ENCODE measurements at places on chromosomes 3 and 15. TPM values are rescaled to one million over a fixed set of nuclear protein-coding genes. Genes with fewer than 3 reads are reported as not detected.

DNA sequence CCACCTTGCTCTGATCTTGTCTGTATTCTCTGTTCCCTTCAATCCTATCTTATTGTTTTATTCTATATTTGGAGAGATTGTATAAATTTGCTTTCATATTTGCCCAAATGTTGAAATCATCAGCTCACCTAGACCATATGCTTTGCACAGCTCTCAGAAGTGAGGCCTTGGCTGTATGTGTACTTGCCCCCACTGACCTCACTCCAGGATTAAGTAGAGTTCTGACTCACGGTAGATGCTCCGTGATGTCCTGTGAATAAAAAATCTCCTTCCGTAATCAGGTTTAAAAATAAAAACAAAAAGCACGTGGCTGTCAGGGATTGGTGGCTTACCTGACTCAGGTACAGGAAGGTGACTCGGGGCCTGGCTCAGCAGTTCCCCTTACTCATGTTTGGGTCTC, 162.2 kb downstream of the RYR3 start:
- DNase-seq, result no peak

The POLQ gene
- 11.7 TPM for total RNA-seq

The GABRA5 gene
- total RNA-seq, result not detected

DNA sequence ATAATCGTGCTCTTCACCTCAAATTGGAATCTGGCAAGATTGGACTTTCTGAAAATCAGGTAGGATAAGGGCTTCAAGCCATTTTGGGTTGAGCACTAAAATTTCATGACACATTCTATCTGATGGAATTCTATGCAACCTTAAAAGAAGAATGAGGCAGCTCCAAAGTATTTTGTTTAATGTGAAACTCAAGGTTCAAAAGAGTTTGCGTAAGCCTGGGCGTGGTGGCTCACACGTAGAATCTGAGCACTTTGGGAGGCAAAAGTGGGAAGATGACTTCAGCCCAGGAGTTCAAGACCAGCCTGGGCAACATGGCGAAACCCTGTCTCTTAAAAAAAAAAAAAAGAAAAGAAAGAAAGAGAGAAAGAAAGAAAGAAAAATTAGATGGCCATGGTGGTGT, 3.6 kb upstream of the PLA1A start:
- DNase-seq, result no peak

GRCh38 chr3:81674690-81675089, 86.8 kb downstream of the GBE1 start:
- DNase-seq, result no peak

- DNase-seq, result no peak
Observed at GRCh38 chr15:54083991-54084390, 105.8 kb downstream of the UNC13C start.

DNA sequence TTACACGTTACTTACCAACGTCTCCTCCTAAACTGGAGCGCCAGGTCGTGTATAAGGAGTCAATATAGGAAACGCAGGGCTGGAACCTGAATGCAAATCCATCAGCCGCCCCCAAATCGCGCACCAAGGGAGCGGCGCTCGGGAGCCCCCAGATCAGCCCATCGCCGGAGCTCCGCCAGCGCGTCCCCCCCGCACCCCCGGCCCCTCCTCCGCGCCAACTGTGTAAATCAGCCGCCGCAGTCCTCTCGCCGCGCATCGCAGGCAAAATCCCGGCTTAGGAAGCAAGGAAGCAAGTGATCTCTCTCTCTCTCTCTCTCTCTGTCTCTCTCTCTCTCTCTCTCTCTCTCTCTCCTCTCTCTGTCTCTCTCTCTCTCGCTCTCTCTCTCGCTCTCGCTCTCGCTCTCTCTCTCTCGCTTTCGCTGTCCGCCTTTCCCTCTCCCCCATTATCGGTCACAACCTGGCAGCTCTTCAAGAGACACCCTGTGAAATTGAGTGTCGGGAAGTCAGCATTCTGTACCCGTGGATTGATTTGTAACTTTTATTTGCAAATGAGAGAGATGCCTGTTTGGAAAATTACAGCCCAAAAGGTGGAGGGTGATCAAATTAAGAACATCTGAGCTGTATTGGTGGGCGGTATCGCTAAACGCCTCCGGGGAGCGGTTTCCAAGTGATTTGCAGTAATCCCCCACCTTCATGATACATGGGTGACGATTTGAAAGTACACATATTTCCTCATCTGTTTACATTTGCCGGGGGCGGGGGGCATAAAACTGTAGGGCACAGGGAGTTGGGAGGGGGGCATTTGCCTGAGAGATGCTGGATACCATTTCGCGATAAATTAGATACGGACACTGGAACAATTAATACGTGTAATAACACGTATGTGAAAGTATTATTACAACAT, 645 bp upstream of the SLITRK3 start:
- no peak for DNase-seq

The FGF12 gene
- 6.6 TPM for total RNA-seq

The THRB gene
- total RNA-seq, result 1.3 TPM

The AGTR1 gene
- not detected for total RNA-seq

All from M059J (cell line).